Stimulated activated CD4-positive, alpha-beta T cell treated with anti-CD3 and anti-CD28 coated beads, Interleukin-1b, Interleukin-23, amount 100 ng/mL, for 4 hours (primary cell): ENCODE measurements at places on chromosomes 2 and 18.

DNA sequence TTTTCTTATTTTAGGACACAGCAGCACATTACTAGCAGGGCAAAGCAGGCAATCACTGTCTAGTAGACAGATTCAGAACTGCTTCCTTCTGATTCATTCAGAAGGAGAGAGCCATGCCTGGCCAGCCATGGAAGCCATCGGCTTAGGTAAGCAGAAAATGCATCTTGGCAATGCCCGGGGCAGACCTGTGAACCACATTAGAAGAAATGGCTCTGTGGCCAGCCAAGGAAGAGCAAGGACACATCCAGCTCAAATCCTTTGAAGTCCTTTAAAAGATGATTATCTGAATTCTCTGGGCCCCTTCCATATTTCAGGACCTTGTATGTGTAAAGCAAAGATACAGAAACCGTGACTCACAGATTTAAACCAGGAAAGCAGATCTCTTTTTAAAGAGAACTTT, 227.4 kb downstream of the PID1 start:
- DNase-seq: no peak

- DNase-seq: no peak
Observed at GRCh38 chr2:76316691-76317090, 606.0 kb upstream of the GCFC2 start.

DNA sequence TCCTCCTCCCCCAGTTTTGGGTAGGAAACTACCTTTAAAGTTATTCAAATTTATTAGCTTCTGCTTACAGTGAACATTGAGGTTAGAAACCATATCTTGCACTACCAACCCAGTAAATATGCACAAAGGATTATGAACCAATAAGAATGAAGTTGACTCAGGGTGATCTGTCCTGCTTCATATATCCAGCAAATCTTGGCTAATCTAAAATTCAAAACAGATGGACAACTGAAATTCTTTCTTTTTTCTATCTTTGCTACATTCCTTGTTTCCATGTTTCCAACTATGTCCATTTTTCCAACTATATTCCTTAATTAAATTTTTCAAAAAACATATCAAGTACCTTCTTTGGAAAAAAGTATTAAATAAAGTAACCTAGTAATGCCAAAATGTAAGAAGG, 149.3 kb downstream of the FAM124B start:
- DNase-seq: no peak

DNA sequence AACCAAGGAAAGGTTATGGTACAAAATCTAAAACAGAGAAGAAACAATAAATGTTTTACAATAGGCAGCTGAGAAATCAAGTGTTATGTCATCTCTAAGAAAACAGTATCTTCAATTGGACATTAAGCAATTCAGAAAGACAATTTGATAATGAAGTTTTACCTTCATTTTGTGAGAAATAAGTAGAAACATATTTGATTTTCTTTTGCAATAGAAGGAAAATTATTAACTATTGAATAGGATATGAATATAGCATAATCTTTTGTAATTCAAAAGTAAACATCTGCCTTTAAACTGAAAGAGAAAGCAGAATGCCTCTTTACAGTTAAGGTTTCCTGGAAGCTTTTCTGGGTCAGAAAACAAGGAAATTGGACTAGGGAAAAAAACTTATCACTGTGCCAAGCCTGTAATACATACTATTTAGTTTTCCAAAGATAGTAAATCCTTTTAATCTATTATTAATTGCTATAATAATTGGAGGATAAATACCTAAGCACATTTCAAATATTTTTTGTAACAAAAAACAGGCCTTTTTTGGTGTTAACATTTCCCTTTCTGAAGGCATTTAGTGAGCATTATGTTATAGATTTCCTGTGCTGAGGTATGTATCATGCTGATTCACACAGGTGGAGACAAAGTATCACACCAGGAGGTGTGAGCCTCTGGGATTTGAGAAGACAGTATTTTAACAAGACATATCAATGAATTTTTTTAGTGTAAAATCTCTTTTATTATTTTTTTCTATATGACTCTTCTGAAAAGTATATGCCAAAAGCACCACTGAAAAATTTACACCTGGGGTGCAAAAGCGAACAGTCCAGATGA, 947.0 kb upstream of the CDH2 start:
- DNase-seq: no peak

GRCh38 chr18:64052772-64053171, 82.9 kb downstream of the SERPINB8 start:
- DNase-seq: no peak

- DNase-seq: no peak
Observed at GRCh38 chr2:69456950-69457445, 19.8 kb upstream of the NFU1 start.

DNA sequence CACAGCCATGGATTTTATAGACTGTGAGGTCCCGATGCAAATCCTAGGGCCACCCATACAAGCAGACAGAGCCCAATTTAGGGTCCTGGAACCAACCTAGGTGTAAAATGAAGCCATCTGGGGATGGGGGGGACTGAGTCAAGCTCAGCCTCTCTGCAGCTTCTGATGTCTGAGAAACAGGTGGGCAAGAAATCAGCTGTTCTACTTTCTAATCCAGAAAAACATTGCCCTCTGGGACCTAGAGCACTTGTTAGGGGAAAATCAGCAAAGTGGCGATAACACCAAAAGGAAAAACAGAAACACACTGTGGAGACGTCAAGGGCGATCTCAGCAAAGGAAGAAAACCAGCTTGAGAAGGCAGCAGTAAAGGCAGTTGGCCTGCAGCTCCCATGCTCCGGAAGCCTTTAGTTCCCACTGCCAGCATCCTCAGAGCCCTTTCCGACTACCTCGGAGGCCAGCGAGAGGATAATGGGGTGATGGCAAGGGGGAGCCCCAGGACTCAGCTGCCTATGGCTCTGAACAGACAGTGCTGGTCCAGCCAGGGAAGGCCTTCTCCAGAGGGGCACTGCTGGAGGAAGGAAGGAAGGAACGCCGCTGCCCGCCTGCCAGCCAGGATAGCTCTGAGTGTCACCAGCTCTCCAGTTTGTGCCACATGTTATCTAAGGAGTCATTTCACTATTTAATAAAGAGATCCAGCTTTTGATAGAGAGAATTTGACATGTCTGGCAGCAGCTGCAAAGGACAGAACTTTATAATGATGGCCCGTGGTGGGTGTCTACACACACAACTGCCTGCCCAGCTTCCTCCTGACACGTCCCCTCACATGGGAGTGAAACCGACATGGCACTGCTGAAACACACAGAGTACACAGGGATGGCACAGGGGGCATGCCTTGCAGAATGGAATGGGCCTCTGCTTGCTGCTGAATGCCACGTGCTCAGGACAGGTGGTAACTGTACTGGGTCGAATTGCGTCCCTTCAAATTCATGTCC, 37.7 kb downstream of the HS1BP3 start:
- DNase-seq: no peak

GRCh38 chr18:33470216-33470615, 29.7 kb upstream of the CCDC178 start:
- DNase-seq: no peak

- DNase-seq: no peak
Observed at GRCh38 chr2:9664365-9664764, 33.6 kb upstream of the YWHAQ start.

GRCh38 chr2:184780384-184780783, 182.1 kb downstream of the ZNF804A start:
- DNase-seq: no peak

DNA sequence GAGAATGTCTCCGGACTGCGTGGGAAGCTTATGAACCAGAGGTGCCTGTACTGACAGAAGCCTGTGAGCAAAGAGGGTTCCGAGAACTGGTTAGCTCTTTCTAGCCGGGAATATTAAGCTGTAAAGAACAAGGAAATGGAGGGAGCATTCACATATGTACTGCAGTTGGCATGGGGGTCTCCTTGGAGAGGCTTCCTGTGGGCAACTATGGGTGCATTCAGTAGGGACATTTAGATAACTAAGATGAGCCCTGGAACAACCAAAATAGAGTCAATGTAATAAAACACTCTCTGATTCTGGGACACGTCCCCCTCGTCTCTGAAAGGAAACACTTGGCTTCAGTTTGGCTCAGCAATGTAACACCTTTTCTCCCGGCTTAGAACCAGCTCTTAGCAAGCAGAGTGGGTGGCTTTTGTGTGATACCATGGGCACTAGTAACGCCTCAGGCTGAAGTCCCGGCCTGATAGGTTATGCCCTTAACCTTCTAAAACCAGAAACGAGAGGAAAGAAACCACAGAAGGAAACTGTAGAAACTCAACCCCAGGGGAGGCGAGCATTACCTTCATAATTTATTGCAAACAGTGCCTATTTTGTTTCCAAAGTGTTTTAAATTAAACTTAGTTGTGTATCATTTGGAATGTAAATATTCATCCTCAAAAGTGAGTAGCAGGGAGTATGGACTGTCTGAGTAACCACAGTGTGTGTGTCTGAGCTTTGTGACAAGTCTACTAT, 48.8 kb upstream of the LPIN2 start:
- DNase-seq: no peak

DNA sequence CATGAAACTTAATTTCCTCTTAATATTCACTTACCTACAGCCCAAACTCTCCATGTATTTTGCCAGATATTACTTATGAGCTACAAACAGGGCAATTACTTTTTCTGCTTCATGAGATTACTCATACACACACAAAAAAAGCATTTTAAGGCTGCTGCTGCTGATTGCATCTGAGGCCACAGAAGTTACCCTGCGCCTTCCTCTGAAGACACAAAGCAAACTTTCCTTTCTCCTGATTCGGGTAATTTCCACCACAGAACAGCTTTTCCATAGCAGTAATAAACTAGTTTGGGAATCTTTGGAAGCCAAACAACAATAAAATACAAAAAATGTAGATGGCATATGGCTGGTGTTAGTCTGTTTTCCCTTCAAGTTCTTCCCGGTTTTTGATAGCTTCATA, 6.2 kb downstream of the TTC32 start:
- no peak for DNase-seq

- no peak for DNase-seq
Observed at GRCh38 chr2:12959935-12960334, 243.2 kb downstream of the TRIB2 start.

DNA sequence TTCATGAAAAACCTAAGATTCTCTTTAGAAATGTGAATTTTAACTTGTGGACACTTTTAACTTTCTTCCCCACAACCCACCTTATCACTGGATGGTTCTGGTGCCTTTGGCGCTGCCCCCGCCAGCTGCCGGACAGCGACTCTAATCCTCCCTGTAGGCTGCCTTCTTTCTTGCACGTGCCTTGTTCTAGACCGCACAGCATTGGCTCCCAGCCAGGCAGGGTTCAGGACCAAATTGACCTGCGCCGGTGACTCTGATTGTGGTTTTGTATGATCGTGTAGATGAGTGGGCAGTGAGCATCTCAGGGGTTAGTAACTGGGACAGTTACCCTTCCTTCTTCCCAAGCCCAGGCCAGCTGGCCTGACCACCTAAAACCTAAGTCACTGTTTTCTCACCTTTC, 106.8 kb downstream of the ASAP2 start:
- no peak for DNase-seq

DNA sequence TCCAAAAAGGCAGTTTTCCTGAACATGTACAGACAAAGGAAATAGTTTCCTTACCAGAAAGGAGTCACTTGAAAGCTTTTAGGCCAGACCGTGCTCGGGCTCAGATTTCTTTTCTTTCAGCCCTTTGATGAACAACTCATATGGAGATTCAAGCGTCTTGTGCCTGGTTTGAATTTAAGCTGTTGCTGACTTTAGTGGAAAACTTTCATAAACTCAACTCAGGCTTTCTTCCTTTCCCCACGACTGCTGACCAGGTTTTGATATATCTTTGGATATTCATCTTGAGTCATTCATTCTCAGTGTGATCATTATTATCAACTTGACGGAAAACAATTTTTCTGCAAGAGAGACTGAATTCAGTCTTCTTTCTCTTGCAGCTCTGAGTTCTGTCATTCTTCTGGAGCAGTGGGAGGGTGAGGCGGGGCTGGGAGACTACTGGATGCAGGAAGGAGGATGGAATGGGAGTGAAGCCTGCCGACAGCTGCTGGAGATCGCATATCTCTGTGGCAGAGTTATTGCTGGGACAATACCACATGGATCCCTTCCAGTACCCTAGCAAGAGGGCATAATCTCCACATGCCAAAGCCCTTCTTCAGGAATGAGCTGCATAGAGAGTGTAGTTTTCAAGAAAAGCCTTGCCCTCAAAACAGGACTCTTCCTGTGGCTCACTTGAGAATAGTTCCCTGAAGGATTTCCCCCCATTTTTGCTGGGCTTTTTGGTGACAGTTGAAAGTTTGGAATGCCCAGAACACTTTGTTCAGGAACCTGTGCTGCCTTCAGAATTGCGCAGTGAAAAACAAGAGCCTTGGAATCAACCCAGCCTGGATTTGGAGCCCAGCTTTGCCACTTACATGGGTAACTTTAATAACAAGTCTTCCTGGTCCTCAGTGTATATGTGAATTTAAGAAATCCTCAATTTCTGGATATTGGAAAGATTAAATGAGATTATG, 364.4 kb downstream of the ZNF521 start:
- DNase-seq: no peak

GRCh38 chr2:222355860-222356259, 57.1 kb upstream of the PAX3 start:
- DNase-seq: no peak

DNA sequence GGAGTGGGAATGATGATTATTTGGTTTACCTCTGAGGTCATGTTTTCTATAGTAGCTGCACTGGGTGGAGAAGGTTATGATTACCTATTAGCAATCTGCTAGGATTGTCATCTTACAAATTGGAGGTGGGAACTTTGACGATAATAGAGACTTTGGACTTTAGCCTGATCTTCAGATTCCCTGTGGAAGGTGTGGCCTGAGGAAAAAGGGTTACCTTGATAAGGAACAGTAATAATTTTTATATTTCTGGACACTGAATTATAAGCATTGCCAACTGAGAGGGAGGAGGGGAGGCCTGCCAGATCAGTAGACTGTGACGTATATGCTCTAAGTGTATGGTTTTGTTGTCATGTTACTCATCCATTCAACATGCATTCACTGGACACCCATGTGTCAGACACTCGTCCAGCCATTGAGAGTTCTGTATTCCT, 183.4 kb upstream of the FOSL2 start:
- DNase-seq: no peak

- no peak for DNase-seq
Observed at GRCh38 chr2:50215736-50216135, 816.2 kb downstream of the NRXN1 start.

DNA sequence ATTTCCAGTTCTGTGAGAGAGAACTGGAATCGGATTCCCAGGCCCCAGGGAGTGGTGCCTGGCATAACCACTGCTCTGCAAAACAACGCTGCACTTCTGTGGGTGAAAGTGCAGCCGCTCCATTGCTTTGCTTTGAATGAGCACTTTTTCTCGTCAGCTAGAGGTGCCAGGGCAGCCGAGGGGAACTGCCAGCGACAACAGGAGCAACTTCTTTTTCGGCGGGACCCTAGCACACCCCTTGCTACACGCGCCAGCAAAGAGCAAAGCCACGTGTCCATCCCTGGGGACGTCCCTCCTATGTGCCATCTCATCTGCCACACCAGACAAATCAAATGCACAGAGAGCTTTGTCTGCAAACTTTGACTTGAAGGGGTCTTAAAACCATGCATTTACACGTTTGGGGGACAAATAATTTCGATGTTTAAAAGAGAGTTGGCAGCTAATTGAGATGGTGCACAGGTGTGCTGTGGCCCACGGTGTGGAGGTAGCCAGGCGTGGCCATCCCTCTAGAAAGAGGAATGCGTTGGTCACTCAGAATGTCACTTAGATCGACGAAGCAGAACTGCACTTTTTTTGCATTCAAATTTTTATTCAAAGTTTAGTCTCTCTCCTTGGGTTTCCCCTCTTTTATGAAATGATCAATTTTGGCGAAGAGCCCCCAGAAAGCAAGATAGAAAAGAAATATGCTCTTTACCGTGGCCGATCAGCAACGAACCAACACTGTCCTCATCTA, 151.8 kb downstream of the MBP start:
- DNase-seq: no peak
